Activated CD4-positive, CD25-positive, alpha-beta regulatory T cell treated with anti-CD3 and anti-CD28 coated beads, Interleukin-2, amount 50 U/mL, for 16 hours (primary cell): ENCODE measurements at places on chromosomes 2 and 18.

DNA sequence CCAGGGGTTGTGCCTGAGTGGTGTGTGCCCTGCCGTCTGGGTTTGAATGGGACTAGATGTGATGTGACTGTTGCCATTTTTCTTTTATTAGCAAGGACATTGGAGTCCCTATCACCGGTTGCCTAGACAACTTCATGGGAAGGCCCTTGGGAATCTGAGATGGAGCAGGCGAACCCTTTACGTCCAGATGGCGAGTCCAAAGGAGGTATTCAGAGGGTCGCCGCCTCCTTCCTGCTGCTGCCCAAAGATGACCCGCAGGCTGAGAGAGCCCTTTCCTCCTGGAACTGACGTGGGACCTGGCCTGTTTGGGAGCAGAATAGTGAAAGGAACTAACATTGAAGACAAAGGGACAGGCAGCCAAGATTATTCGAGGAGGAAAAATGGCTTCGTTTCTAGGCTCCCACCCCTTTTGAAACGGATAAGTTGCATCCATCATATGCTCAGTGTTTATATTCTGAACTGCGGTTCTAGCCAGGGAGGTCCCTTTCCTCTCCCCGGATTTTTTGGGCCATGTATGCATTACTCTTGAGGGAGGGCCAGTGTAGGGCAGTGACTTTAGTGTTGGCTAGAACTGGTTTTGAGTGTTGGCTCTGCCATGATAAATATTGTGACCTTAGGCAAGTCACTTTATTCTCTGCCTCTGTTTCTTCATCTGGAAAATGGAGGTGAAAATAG, 673 bp downstream of the CENPO start:
- DNase-seq, result no peak

- peak; percentile 6 for DNase-seq
Observed at GRCh38 chr2:24409700-24410556, 49.6 kb upstream of the ITSN2 start.

DNA sequence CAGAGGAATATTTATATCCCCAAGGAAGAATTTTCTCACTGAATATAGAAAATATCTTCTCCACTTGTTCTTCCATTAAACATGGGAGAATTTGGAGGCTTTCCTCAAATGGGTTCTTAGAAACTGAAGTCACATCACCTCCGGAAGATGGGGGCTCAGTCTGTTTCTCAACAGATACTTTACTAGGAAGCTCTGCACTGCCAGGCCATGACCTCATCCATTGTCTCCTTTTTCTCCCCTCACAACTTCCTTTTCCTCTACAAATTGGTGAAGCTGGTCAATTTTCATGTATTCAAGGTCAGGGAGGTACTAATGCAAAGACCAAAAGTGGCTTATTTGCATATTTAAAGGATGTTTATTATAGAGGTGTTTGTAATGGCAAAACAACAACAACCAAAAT, 173.1 kb downstream of the RNF152 start:
- DNase-seq, result no peak

- no peak for DNase-seq
Observed at GRCh38 chr18:63022429-63023022, 297.0 kb downstream of the BCL2 start.

DNA sequence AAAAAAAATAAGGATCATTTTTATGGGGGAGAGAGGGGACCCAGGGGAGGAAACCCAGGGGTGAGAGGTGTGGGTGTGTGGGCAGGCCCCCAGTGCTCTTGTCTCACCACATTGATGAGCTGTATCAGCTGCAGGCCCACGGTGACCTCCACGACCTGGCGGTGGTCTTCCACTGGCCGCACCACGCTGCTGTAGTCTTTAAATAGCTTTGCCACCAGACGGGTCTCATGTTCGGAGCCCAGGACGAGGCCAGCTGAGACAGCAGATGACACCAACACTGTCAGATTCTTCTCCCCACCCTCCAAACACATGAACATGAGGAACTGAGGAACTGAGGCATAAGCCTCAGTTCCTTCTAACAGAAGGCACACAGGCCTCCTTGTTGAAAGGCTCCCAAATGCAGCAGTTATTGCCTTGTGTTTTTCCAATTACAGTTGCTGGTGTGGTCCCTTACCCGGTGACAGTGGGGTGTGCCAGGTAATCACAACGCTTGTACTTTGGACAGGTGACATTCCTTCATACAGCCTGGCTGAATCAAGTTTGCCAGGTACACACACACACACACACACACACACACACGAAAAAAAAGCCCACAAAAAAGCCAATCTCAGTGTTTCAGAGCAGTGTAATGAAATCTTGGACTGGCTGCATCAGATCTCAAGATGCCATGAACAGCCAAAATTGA, 4.7 kb downstream of the CHRNA1 start:
- DNase-seq, result no peak

- no peak for DNase-seq
Observed at GRCh38 chr2:148540022-148540421, 104.5 kb upstream of the EPC2 start.

- no peak for DNase-seq
Observed at GRCh38 chr2:197296835-197297234, 13.7 kb downstream of the ANKRD44 start.

DNA sequence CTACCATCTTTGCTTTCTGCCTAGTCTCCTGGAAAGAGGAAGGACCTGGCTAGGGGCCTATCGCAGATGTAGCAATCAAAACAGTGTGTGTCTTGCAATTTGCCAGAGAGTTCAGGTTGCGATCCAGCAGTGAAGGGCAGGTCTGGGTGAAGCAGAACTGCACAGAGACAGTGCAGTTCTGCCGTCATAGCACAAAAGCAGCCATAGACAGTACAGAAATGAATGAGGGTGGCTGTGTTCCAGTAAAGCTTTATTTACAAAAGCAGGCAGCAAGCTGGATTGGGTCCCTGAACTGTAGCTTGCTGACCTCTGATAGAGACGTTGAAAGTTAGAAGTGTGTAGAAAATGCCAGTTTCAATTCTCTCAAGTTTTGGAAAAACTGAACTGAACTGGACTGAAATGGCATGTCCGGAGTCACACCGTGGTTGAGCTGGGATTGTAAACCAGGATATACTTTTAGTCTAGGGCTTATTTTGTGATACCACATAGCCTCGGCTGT, 186.8 kb downstream of the LTBP1 start:
- DNase-seq, result no peak

DNA sequence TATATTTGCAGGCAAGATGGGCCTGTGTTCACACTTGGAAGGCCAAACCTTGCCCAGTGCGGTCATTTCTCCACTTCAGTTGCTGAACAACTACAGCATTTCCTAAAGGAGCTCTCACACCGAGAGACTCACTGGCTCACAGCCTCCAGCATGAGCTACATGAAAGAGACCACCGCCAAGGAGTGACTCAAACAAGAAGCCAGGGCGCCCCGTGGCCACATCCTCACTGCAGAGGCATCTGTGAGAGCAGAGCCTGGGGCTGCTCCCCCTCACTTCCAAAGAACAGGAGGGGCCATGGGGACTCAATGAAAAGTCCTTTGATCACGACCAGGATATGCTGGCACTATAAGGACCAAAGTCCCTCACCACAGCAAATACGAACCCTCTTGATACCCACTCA, 50.0 kb downstream of the TMEM163 start:
- no peak for DNase-seq

DNA sequence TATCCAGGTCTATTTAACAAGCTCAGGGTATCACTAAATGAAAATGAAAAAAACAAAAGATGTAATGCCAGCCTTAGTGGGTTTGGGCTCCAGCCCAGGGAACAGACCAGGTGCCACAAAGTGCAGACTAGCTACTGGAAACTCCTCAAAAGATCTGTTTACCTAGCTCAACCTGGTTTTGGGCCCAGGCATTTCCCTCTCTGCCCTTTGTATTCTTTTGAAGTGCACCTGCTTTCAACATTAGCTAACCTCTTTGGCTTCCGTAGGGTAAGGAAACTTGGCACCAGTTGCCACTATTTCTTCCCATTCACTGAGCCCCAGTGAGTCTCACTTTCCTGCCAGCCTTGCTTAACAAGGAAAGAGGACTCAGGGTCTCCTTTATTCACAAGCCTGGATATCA, 123.6 kb upstream of the CDCA7 start:
- DNase-seq, result no peak

GRCh38 chr2:168044579-168044978, 202.8 kb downstream of the STK39 start:
- no peak for DNase-seq

GRCh38 chr2:8457699-8458502, 224.0 kb upstream of the ID2 start:
- no peak for DNase-seq

DNA sequence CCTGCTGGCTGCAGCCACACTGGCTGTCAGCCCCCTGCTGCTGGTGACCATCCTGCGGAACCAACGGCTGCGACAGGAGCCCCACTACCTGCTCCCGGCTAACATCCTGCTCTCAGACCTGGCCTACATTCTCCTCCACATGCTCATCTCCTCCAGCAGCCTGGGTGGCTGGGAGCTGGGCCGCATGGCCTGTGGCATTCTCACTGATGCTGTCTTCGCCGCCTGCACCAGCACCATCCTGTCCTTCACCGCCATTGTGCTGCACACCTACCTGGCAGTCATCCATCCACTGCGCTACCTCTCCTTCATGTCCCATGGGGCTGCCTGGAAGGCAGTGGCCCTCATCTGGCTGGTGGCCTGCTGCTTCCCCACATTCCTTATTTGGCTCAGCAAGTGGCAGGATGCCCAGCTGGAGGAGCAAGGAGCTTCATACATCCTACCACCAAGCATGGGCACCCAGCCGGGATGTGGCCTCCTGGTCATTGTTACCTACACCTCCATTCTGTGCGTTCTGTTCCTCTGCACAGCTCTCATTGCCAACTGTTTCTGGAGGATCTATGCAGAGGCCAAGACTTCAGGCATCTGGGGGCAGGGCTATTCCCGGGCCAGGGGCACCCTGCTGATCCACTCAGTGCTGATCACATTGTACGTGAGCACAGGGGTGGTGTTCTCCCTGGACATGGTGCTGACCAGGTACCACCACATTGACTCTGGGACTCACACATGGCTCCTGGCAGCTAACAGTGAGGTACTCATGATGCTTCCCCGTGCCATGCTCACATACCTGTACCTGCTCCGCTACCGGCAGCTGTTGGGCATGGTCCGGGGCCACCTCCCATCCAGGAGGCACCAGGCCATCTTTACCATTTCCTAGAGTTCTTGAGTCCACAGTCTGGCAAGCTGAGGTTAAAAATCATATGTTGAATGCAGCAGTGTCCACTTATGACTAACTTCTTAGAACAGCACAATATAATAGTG, 741 bp downstream of the GPR148 start:
- DNase-seq, result no peak

DNA sequence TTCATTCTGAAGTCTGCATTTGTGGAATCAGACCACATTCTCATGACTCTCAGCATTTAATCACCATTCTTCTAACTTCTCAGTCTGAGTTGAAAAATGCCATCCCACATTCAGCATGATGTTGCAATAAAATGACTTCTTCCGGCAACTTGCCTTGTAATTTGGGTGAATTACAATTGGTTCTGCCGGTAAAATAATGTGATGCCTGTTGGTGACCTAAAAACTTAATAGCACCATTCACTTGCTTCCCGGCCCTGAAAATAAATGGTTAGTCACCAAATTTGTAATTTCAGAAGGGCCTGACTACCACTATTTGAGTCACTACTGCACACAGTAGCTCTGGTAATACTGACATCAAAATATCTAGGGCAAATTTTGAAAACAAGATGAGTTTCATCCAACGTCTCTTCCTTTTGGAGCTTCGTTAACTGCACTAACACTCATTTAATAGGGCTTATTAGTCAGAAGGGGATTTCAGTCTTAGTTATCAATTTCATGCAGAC, 637.1 kb upstream of the CHAC2 start:
- no peak for DNase-seq

- no peak for DNase-seq
Observed at GRCh38 chr2:157967856-157968255, 91.7 kb upstream of the ACVR1 start.

DNA sequence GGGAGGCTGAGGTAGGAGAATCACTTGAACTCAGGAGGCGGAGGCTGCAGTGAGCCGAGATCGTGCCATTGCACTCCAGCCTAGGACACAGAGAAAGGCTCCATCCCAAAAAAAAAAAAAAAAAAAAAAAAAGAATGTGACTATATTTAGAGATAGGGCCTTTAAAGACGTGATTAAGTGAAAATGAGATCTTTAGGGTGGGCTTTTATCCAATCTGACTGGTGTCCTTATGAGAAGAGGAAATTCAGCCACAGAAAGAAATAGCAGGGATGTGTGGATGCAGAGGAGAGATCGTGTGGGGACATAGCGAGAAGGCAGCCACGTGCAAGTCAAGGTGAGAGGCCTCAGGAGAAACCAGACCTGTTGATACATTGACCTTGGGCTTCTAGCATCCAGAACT, 69.9 kb upstream of the ACSL3 start:
- no peak for DNase-seq

DNA sequence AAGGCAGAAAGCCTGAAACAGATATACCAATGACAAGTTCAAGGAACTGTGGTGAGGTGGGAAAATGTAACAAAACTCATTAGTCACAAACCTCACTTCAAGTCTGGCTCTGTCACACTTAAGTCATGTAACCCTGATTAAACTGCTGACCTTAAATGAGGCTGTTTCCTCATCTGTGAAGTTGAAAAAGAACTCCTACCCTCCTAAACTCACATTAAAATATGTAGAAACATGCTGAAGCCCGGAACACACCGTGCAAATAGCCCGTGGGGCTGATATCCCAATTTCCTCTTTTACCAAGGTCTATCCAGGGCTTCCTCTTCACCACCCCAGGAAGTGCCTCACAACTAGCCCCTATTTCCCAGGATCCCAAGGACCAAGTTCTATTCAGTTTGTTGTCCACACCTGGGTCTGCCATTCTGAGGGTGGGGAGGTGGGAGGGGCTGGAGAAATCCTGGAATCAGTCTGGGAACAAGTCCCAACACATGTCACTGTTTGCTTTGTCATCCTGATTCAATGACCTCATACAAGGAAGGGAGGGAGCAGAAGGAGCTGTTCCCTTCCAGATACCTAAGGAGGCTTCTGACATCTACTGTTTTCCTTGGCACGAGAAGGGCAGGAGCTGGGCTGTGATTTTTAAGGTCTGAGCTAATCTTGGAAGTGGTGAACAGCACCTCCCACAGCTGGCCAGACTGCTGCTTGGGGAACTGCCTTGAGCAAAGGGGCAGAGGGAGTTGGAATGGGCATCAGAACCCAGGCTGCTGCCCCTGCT, 42.3 kb downstream of the SLC4A1AP start:
- DNase-seq, result no peak

GRCh38 chr18:74248189-74248588, 43.6 kb downstream of the CYB5A start:
- DNase-seq, result no peak

- no peak for DNase-seq
Observed at GRCh38 chr18:28005164-28005563, 171.8 kb downstream of the CDH2 start.

- DNase-seq, result no peak
Observed at GRCh38 chr2:200380091-200380561, 73.6 kb downstream of the SPATS2L start.

- no peak for DNase-seq
Observed at GRCh38 chr18:79641722-79642497, 37.7 kb upstream of the CTDP1 start.
